ENCODE measurements at places on chromosomes 2 and 18. TPM values are rescaled to one million over a fixed set of nuclear protein-coding genes. Genes with fewer than 3 reads are reported as not detected.

GRCh38 chr18:75439348-75439747 is 11.8 kb upstream of the SMIM21 start:
- no peak for DNase-seq

DNA sequence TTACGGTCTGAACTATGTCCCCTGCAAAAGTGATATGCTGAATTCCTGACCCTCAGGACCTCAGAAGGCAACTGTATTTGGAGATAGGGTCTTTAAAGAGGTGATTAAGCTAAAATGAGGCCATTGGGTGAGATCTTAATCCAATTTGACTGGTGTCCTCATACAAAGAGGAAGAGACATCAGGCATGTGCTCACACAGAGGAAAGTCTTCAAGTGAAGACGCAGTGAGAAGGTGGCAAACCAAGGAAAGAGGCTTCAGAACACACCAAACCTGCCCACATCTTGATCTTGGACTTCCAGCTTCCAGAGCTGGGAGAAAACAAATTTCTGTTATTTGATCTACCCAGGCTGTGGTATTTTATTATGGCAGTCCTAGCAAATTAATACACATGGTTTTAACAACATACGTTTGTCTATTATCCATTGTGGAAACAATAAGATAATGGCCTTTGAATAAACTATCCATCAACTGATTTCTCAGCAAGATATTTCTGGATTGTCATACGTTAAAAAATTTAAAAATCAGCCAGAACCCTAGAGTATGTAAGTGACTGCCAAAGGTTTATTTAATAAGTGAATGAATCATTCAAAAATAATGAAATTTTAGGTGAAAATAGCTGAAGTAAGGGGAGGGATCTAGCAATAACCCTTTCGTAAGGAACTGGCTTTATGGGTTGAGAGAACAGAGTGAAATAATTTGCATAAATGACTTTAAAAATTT is 6.5 kb downstream of the WIPF1 start:
- DNase-seq = no peak

DNA sequence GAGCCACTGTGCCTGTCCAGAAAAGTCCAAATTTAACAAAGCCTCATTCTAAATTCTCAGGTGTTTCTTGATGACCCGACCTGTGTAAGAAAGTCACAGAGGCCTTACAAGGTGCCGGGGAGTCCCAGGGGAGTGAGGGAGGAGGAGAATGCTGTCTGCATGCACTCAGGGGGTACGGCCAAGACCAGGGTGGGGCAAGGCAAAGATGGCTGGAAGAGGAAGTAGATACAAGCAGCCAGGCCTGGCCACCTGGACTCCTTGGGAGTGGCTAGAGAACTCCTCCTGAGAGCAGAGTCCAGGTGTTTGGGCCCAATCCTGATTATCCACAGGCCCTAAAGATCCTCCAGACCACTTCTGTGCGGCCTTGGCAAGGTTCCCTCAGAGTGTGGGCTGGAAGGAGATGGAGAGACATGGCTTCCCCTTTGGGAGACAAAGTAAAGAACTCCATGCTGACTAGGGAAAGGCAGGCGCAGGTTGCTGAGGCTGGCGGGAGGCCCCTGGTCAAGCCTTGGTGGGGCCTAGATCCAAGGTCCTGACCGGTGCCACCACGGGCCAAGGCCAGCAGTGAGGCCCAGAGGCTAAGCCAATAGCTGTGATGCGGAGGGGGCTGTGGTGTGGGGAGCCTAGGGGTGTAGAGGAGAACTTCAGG is 74.7 kb downstream of the COPS8 start:
- DNase-seq = no peak

DNA sequence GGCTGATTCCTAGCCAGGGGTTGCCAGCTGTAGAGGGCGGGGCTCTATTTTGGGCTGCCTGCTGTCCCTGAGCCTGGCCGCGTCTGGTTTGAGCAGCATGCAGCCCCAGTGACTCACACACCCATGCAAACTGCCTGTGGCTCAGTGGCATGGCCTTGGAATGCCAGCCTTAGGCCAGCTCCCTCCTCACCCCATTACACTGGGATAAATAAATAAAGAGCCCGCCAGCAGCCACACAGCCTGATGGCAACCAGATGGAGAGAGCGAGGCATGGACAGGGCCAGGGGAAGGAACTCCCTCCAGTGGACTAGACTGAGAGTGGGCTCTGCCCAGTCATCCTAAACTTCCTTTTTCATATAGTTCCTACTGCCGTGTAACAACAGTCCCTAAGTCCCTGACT is 18.3 kb downstream of the NHEJ1 start:
- no peak for DNase-seq

- no peak for DNase-seq
Measured at GRCh38 chr18:6022074-6022444, 126.7 kb upstream of the TMEM200C start.

The GKN2 gene
- not detected for polyA plus RNA-seq

GRCh38 chr18:3380384-3380961 is 69.5 kb upstream of the TGIF1 start:
- DNase-seq = no peak

- no peak for DNase-seq
Measured at GRCh38 chr18:33612632-33613031, 34.6 kb downstream of the ASXL3 start.

The ZNF385B gene
- 14.4 TPM for polyA plus RNA-seq

DNA sequence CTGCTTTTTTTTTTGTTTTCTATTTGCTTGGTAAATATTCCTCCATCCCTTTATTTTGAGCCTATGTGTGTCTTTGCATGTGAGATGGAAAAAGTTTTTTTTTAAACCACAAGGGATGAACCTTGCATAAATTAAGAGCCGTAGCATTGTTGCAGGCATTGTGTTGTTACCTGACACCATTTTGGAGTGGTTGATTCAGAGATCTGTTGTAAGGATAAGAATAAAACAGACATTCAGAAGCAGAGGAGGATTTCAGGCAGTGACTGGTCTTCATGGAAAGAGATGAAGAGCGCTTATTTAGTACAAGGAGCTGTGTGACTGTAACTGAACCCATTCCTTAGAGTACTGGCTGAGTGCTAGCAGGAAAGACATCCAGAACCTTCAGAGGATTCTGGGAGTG is 101.2 kb downstream of the LTBP1 start:
- DNase-seq = no peak

The LYPD6 gene
- polyA plus RNA-seq = 21.8 TPM

The DSG4 gene
- polyA plus RNA-seq = not detected

The PPP1R7 gene
- polyA plus RNA-seq = 84.4 TPM

GRCh38 chr2:217906798-217907197 is 96.0 kb downstream of the TNS1 start:
- DNase-seq = no peak

- no peak for DNase-seq
Measured at GRCh38 chr2:71832844-71833243, 314.8 kb downstream of the CYP26B1 start.

DNA sequence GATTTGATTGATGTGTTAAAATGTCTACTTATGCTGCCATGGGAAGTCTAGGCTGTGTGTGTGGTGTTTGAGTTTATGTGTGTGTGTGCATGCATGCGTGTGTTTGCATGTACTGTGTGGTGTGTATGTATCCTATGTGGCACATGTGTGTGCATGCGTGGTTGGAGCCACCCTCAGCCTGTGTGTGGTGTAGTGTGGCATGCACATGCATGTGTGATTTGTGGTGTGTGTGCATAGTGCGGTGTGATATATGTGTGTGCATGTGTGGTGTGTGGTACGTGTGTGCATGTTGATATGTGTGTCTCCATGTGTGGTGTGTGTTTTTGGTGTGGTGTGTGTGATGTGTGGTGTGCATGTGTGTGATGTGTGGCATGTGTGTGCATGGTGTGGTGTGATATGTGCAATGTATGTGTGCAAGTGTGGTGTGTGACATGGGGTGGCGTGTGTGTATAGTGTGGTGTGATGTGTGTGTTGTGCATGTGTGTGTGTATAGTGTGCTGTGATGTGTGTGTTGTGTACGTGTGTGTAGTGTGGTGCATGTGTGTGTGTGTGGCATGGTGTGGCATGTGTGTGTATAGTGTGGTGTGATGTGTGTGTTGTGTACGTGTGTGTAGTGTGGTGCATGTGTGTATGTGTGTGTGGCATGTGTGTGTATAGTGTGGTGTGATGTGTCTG is 66.6 kb upstream of the HDAC4 start:
- no peak for DNase-seq

The IL1F10 gene
- not detected for polyA plus RNA-seq

The CEP192 gene
- 32.0 TPM for polyA plus RNA-seq

GRCh38 chr2:181312515-181312927 is 144.7 kb upstream of the ITGA4 start:
- no peak for DNase-seq

DNA sequence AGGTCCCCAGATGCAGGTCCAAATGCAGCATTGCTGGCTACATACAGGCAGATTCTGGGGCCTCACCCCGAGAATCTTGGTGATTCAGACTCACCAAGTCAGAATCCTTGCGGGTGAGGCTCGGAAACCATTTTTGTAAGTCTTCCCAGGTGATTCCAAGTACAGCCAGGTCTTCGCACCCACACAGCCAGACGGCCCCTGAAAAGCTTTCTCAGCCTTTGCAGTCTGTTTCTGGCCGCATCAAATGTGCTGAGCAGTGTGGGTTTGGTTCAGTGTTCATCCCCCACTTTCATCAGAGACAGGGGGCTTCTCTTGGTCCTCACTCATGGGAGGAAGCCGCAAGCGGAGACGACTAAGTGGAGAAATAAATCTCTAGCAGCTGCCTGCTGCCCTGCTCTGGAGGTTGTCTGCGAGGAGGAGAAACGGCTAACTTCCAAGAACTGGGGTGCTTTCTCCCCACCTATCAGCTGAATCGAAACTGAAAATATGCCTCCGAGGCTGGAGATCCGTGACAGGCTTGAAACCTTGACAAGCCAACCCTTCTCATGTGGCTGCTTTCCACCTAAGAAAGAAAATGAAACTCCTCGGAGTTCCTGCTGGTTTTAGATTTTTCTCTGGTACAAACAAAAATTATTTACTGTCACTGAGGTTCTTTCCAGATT is 8.9 kb upstream of the TMEM185B start:
- no peak for DNase-seq

GRCh38 chr2:128997166-128997866 is 678.6 kb upstream of the HS6ST1 start:
- no peak for DNase-seq

- DNase-seq = no peak
Measured at GRCh38 chr18:3117493-3118192, 102.1 kb downstream of the MYOM1 start.

DNA sequence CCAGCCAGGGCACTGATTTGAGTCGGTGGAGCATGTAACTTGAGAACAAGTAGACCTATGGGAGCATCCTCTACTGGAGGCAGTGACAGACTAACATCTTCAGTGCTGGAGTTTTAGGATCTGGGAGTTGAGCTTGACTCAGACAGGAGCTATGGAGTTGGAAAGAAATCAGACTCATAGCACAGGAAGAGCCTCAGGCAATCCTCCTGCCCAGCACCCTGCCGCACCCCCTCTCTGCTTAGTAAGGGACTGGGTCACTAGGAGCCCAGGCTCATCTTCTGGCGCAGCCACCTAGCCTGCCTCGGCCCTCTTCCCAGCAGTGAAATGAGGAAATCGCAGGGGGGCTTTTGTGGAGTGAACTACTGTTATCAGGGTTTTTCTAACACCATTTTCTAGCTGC is 3.6 kb downstream of the ARID5A start:
- DNase-seq = no peak

- DNase-seq = no peak
Measured at GRCh38 chr2:39289609-39290008, 45.8 kb upstream of the CDKL4 start.

The CFC1 gene
- not detected for polyA plus RNA-seq

DNA sequence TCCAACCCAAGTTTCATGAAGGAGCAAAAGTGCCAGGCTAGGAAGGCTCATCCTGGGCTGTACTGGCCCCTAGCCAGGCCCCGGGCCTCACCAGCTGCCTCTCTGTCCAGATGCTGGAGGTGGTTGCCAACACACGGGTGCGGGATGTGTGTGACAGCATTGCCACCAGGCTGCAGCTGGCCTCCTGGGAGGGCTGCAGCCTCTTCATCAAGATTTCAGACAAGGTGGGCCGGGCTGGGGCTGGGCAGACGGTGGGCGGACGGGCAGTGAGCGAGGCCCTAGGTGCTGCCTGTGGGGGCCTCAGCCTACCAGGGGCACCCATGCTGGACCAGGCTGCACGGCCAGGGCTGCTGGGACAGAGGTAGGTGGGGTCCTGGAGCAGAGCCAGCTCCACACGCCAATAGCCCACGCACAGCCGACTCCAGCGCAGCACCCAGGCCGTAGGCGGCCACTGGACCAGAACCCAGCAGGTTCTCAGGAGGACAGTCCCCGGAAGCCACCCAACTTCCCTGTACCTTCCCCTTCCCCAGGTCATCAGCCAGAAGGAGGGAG is 11.8 kb upstream of the GPR17 start:
- no peak for DNase-seq

- no peak for DNase-seq
Measured at GRCh38 chr2:224104668-224105386, 65.7 kb upstream of the SERPINE2 start.

- no peak for DNase-seq
Measured at GRCh38 chr2:168585700-168586099, 129.6 kb downstream of the CERS6 start.

DNA sequence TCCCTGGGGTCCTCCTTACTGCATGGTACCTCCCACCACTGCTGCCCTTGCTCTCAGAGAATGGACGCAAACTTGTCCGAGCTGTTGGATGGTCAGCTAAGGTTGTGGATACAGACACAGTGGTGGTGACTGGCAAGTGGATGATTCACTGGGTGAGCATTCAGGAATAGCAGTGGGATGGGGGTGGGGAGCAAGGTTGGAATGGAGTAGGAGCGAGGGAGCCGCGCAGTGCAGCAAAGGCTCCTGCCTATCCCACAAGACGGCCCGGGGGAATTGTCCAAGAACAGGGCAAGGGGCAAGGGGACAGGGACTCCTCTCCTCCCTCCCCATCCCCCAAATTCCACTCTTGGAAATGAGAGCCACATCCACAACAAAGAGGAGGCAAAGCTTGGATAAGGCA is 102.2 kb downstream of the PIEZO2 start:
- no peak for DNase-seq

The SRD5A2 gene
- polyA plus RNA-seq = 0.06 TPM

The TP53I3 gene
- polyA plus RNA-seq = 53.1 TPM

DNA sequence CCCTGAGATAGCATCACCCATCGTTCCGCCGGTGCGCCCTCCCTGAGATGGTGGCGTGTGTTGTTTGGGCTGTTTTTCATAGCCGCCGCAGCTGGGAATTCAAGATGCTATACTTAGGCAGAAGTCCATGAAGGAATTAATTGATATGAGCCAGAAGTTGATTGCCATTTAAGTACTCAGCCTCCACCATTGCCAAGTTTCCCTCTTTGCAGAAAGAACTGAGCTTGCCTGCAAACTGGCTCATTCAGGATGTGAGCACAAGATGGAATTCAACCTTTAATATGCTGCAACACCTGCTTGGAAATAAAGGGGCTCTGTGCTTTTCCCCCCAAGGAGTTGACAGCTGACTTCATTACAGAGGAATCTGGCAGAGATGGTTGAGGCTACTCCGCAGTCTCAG is 295.5 kb downstream of the ZNF521 start:
- DNase-seq = no peak

DNA sequence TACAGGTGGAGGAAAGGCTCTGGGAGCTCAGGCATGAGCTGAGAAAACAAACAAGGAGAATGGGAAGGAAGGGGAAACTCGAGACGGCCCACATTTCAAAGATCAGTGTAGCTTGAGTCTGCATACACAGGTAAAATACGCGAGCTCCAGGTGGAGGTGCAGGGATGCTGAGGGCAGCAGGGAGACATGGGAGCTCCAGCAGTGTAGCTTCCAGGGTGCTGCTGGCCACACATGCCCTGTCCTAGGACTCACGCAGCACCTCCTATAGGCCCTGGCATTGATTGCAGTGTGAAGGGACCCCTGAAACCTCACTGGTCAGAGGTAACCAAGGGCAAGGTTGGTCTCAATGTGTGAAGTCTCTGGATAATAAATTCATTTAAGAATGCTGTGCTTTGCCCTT is 362.8 kb upstream of the HS6ST1 start:
- DNase-seq = no peak
